Aortic smooth muscle cell (primary cell): ENCODE measurements at places on chromosomes 1 and 21. TPM values are rescaled to one million over a fixed set of nuclear protein-coding genes. Genes with fewer than 3 reads are reported as not detected.

DNAJC28 gene
- 1.6 and 1.8 TPM in 2 replicates for total RNA-seq

SHISA4 gene
- total RNA-seq, result 13.9 and 19.8 TPM in 2 replicates

SH3D21 gene
- 1.3 and 1.7 TPM in 2 replicates for total RNA-seq

NPHS2 gene
- total RNA-seq, result not detected in 2 replicates

NMNAT2 gene
- 0.44 and 0.66 TPM in 2 replicates for total RNA-seq

SELL gene
- 0.79 and 0.81 TPM in 2 replicates for total RNA-seq

C1QTNF12 gene
- 0.40 and 0.75 TPM in 2 replicates for total RNA-seq

TFAP2E gene
- total RNA-seq, result 0.13 TPM in 1 of 2 replicates, not detected in the other

TRAF5 gene
- 11.1 and 14.3 TPM in 2 replicates for total RNA-seq

OR2L5 gene
- total RNA-seq, result not detected in 2 replicates

SLAMF6 gene
- under 0.01 TPM in 1 of 2 replicates, not detected in the other for total RNA-seq

OR2G6 gene
- not detected in 2 replicates for total RNA-seq

LRRIQ3 gene
- 0.26 and 0.68 TPM in 2 replicates for total RNA-seq
